Mucosa of gallbladder (tissue), 1 donor: ENCODE measurements at places on chromosomes 6 and 20. TPM values are rescaled to one million over a fixed set of nuclear protein-coding genes. Genes with fewer than 3 reads are reported as not detected.

DNA sequence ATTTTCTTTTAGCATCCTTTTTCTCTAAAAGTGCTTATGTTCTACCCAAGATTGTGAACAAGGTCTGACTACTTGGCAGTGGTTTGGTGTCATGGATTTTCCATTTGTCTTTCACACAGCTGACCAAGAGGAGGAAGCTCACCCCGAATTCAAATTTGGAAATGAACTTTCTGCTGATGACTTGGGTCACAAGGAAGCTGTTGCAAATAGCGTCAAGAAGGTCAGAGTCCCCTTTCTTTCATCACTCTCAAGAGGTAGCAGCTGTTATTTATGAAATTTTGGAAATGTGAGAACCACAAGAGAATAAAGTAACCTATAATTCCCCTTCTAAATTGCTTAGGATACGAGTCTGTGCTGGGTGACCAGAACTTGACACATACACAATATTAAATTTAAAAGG, 113.0 kb upstream of the LAMP5 start:
- no peak for DNase-seq

- DNase-seq = peak; percentile 60
Measured at GRCh38 chr20:19659448-19659847, 98.6 kb upstream of the RIN2 start.

The C6orf141 gene
- total RNA-seq = 70.0 TPM

DNA sequence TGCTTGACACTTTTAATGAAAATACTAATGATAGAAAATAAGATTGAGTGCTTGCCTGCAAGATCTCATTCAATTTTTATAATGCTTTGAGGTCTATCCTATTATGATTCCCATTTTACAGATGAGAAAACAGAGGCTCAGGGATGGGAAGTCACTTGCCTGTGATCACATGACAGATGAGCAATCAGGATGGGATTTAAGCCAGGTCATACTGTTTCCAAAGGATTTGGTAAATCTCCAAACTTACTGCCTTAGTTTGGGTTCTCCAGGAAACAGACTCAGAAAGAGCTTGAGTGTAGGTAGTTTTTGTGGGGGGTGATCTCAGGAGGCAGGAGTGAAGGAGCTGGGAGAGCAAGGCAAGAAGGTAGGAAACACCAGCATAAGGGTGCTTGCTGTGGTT, 456.3 kb downstream of the MAFB start:
- DNase-seq = no peak

- DNase-seq = no peak
Measured at GRCh38 chr20:64188091-64188490, 23.8 kb downstream of the MYT1 start.

The SYCP2L gene
- total RNA-seq = 0.37 TPM

GRCh38 chr20:8476021-8476420, 344.0 kb downstream of the PLCB1 start:
- no peak for DNase-seq

DNA sequence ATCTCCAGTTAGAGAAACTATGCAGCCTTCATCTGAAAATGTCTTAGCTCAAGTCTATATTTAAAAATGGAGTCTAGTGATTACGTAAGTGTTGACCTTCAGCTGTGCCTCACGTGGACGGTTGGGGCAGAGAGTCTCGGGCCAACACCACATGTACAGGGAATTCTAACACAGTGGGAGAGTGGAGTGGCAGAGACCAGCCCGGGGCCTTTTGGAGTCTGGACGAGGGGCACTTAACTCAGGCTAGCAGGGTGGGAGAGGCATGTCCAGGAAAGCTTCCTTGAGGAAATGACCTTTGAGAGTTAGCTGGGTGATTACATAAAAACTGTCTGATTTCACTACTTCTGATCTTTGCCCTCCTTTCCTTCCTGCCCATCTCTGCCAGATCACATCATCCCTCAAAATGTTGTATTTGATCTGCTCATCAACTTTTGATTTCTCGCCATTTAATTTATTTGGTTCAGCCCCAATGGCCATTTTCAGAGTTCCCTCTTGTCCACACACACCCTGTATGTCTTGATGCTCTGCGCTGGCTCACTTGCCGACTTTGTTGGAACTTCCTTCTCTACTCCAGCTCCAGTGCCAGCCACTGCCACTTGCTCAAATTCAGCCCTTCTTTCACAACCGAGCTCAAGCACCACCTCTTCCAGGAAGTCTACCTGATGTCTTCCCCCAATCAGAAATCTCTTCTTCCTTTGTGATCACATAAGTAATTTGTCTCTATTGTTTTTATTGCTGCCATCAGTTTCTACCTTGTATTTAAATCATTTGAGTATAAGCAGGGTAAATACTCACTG, 2.6 kb downstream of the ARMC2 start:
- DNase-seq = no peak

The SNAP25 gene
- total RNA-seq = 4.3 TPM

The BMP6 gene
- 7.3 TPM for total RNA-seq

GRCh38 chr6:3737149-3737830, 14.2 kb downstream of the PXDC1 start:
- DNase-seq = no peak

DNA sequence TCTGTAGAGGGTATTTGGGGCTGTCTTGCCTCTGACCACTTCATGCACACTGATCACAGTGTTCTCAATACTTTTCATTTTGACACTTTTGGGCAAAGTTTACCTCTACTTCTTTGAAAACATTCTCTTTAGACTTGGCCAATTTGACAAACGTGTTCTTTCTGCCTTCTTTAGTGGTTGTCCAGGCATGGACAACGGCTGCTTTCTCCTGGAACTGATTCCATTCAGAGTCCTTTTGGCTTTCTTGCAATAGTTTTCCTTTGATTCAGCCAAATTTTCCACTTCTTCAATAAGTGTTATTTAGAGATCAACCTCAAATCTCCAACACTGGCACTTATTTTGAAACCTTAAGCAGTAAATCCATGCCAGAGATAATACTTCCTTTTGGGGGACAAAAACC, 6.7 kb upstream of the CST9 start:
- no peak for DNase-seq

The FRK gene
- total RNA-seq = 24.3 TPM

DNA sequence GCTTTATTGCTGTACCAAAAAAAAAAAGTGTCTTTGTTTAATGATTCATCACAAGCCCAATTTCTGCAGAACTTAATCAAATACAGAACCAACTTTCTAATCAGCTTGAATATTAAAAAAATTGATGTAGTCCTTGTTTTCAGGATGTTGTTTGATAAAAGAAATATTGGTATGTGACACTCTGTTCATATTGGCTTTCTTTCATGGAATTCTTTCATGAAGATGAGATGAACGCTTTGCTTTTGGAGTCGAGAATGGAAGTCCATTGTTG, 184.3 kb downstream of the ZNF217 start:
- no peak for DNase-seq

GRCh38 chr20:25015986-25016385, 23.4 kb upstream of the APMAP start:
- DNase-seq = no peak

The ERVFRD-1 gene
- 0.40 TPM for total RNA-seq

DNA sequence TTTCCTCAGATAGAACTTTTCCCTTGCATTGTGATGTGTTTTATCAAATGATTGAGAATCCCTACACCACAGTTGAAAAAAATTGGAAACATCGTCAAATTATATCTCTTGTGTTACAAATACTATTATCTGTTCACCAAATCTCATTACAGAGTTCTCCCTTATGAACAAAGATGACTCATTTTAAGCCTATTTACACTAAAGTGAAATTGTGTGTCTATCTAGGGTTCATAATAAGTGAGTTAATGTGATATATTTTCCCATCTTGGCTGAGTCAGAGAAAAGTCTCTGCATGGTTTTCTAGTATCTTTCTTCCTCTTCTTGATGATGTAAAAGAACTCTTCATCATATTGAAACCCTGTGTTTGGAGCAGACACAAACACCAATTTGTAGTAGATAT, 1263.3 kb upstream of the EYS start:
- no peak for DNase-seq

DNA sequence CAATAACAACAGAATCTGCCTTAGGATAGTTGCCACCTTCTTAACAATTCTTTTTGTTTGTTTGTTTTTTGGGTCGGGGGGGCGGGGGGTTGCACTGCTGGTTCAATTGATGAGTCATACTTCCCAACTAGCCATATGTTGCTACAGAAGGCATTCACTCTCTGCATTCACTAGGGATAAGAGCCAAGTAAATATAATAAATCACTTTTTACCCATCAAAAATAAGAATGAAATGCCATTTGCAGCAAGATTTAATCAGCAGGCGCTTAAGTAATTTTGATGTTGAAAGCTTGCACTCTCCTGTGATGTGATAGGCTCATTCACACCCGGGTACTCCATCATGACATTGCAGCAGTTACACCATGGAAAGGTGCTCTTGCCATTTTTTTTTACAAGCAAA, 209.8 kb downstream of the HIVEP2 start:
- DNase-seq = no peak

- no peak for DNase-seq
Measured at GRCh38 chr6:87824958-87825491, 123.0 kb upstream of the AKIRIN2 start.

GRCh38 chr6:56649053-56649769, 6.5 kb upstream of the DST start:
- DNase-seq = no peak

The PI3 gene
- total RNA-seq = not detected

DNA sequence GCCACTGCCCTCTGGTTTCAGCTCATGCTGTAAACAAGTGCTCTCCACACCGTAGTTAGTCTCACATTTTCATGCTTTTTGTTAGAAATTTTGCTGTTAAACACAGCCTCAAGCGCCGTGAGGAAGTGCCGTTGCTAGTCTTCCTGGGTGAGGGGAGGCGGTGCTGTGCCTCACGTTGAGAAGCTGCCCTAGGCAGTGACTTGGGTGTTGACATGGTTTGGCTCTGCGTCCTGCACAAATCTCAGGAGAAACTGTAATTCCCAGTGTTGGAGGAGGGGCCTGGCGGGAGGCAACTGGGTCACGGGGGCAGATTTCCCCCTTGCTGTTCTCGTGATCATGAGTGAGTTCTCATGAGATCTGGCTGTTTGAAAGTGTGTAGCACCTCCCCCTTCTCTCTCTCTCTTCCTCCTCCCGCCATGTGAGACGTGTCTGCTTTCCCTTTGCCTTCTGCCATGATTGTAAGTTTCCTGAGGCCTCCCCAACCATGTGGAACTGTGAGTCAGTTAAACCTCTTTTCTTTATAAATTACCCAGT, 95.8 kb downstream of the ERMARD start:
- DNase-seq = no peak

GRCh38 chr6:155455766-155456165, at the start of gene NOX3:
Gene NOX3 (minus strand): TSS chr6:155455839. CDS start chr6:155455800, 39 bp downstream.
- DNase-seq = no peak

The TRIM10 gene
- 5.4 TPM for total RNA-seq

GRCh38 chr20:62603021-62603906, 39.0 kb upstream of the SLCO4A1 start:
- DNase-seq = peak; percentile 59

GRCh38 chr6:3782876-3783832, 31.6 kb upstream of the PXDC1 start:
- DNase-seq = no peak

GRCh38 chr6:436308-437036, 44.9 kb downstream of the IRF4 start:
- DNase-seq = no peak

The MYLK4 gene
- total RNA-seq = 0.63 TPM

The SYNDIG1 gene
- 5.7 TPM for total RNA-seq

DNA sequence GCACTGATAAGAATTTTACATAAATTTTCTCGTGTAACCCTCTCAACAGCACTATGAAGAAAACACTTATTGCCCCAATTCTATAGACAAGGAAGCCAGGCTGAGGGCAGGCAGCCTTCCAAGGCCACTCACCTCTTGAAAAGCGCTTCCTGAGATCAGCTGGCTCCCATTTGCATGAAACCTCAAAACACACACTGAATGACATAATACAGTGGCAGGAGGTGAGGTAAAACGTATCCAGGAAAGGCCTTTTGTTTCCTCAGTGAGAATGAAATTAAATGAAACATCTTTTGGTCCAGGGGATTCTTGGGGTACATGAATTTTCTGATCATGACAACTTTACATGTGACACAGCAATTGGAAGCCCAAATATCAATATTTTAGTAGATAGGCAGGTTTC, 112.5 kb downstream of the WDR27 start:
- peak; percentile 22 for DNase-seq

GRCh38 chr6:63347599-63347998, 27.8 kb upstream of the LGSN start:
- no peak for DNase-seq

The HACE1 gene
- total RNA-seq = 9.5 TPM

DNA sequence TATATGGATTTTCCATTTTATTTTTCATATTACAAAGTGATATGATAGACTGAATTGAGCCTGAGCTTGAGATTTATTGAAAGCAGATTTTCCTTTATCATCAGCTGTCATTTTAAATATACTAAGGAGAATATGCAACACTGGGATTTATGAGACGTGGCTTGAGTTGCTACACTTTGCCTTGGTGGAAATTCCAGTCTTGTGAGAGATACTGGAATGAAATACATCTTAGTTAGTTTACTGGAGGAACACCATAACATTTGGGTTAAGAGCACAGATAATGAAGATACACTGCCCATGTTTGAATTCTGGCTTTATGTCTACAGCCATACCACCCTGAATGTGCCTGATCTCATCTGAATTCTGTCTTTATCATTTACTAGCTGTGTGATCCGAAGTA, 86.5 kb upstream of the IFNGR1 start:
- no peak for DNase-seq

GRCh38 chr6:150894935-150895552, 29.5 kb downstream of the MTHFD1L start:
- no peak for DNase-seq

DNA sequence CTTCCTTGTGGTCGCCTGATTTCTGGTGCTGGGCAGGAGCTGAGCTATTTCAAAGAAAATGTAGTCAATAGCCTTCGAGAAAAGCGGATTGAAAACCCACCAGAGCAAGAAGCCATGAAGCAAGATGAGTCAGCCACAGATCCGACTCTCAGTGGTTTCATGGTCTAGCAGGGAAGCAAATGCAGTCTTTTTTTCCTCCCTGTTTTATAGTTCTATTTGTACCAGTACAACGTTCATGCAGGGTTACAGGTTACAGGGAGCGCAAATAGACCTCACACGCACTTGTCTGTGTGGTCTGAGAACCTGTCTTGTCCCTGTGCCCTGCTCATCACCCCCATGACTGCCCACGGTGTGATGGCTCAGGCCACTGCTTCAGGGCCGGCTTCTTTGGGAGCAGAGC, 309.8 kb upstream of the SUPT3H start:
- DNase-seq = no peak

The LAMA2 gene
- total RNA-seq = 35.3 TPM

The OPRL1 gene
- 1.7 TPM for total RNA-seq

The APOM gene
- total RNA-seq = 2.2 TPM

The CLPSL2 gene
- not detected for total RNA-seq

GRCh38 chr20:15045246-15045645, 707.8 kb upstream of the FLRT3 start:
- no peak for DNase-seq

- DNase-seq = no peak
Measured at GRCh38 chr6:16851758-16852157, 90.5 kb upstream of the ATXN1 start.

GRCh38 chr6:167683028-167683862, 143.5 kb upstream of the AFDN start:
- peak; percentile 91 for DNase-seq

The MROH8 gene
- 1.8 TPM for total RNA-seq

The RPN2 gene
- 206 TPM for total RNA-seq
